ENCODE measurements at places on chromosomes 2 and 18. TPM values are rescaled to one million over a fixed set of nuclear protein-coding genes. Genes with fewer than 3 reads are reported as not detected.

- DNase-seq, result no peak
Observed at GRCh38 chr2:54568876-54569321, 112.8 kb downstream of the SPTBN1 start.

- no peak for DNase-seq
Observed at GRCh38 chr2:96931966-96932365, 54.4 kb downstream of the FAM178B start.

- peak; percentile 67 for DNase-seq
Observed at GRCh38 chr2:60839126-60839813, 42.1 kb upstream of the REL start.

The COL5A2 gene
- 159 TPM for total RNA-seq

The SF3B1 gene
- total RNA-seq, result 356 TPM

GRCh38 chr2:73289304-73289703, 4.0 kb downstream of the EGR4 start:
- DNase-seq, result no peak

GRCh38 chr2:237488295-237488694, 1.2 kb downstream of the MLPH start:
- no peak for DNase-seq

DNA sequence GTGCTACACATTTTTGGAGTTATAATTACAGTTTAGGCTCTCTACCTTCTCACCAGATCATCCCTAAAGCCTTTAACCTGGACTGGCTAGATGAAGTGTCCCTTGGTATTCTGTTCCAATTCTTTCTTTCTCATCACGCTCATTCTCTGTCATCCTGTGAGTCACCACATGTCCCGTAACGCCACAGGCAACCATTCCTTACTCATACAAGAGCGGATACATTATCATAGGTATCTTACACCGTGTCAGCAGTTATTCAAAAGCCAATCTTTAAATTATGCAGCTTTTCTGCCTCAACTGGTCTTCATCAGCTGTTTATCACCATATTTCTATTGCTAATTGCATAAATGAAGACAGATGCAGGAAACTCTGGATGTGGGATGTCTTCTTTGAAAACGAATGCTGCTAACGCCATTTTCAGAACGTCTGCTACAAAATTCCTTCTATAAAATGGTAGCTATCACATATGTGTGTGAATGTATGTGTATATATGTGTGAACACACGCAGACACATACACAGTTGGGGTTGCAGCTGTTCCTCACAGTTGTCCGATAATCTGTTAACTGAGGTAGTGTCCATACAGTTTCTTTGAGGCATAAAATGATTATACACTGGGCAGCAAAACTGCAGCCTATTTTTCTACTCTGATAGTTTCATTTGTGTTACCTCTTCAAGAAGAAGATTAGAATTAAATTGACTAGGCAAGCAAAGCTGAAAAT, 47.9 kb downstream of the EML6 start:
- no peak for DNase-seq

DNA sequence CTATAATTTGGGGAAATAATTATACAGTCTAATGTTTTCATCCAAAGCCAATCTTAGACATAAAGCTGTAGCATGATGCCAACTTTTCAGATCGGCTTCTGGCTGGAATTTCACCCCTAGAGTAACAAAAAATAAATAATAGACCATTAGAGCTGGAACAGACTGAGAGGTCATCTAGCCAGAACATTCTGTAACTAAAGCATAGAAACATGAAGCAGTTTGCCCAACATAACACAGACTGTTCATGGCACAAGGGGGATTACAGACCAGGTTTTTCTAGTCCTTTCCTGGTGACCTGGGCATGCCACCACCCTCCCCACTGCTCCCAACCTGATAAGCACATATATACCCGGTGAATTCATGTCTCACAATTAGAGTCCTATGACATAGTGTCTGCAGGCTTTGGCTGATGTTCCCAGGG, 116.4 kb upstream of the PPP1CB start:
- DNase-seq, result no peak

The ZCCHC2 gene
- total RNA-seq, result 9.5 TPM

The AFF3 gene
- 0.62 TPM for total RNA-seq

The OTOS gene
- total RNA-seq, result not detected

- peak; percentile 77 for DNase-seq
Observed at GRCh38 chr2:124024561-124025170, 421 bp upstream of the CNTNAP5 start.

- DNase-seq, result no peak
Observed at GRCh38 chr2:68936427-68936826, 16.3 kb downstream of the GKN2 start.

DNA sequence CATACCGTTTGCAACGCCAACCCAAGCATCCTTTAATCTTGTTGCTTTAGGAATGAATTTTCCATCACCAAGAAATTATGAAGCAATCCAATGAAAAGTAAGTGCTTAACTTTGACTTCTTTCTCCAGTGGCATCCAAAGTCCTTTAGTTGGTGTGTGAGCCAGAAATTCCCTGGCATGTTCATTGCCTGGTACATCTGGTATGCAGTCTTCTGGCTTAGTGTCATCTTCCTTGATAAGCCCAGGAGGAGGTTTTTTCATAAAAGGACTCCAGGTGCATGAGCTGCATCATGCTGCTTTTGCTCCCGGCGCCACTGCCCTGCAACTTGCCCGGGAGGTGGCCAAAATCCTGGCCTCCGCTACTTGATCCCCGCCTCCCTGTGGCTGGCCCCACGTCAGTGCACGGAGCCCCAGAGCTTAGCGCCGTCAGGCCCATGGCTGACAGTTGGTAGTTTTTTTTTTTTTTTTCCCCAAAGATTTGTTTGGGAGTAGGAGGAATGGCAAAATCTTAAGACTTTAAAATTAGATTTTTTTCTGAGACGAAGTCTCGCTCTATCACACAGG, 58.7 kb downstream of the PUM2 start:
- no peak for DNase-seq

GRCh38 chr2:25311865-25312575, 29.7 kb downstream of the DNMT3A start:
- DNase-seq, result peak; percentile 68

GRCh38 chr18:9732031-9732430, 23.9 kb downstream of the RAB31 start:
- DNase-seq, result peak; percentile 32

- DNase-seq, result no peak
Observed at GRCh38 chr2:186263673-186264250, 222.3 kb upstream of the ZC3H15 start.

- DNase-seq, result no peak
Observed at GRCh38 chr18:74689251-74689650, 91.6 kb downstream of the ZNF407 start.

- no peak for DNase-seq
Observed at GRCh38 chr2:177325554-177325953, 61.0 kb upstream of the NFE2L2 start.

DNA sequence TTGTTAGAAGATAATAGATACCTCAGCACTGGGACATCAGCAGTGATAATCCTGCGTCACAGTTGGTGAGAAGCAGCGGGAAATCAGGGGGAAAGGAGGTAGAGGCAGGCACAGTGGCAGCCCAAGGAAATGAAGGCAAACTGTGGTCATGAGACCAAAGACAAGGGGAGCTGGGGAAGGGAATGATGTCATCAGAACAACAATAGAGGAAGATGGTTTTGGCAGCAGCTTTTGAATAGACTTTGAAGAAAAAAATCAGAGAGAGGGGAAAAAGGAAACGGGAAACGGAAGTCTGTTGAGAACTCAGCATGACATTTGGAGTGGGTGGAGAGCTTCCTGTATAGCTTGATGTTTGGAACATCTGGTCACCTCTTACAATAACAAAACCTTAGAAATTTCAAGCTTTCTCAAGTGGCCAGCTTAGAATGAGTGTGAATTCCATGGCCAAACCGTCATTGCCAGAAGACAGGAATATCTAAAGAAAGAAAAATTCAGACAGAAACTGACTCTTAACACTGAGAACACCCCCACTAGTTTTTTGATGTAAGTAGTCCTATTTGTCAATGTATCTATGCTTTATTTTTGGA, 18.4 kb upstream of the YES1 start:
- peak; percentile 74 for DNase-seq

DNA sequence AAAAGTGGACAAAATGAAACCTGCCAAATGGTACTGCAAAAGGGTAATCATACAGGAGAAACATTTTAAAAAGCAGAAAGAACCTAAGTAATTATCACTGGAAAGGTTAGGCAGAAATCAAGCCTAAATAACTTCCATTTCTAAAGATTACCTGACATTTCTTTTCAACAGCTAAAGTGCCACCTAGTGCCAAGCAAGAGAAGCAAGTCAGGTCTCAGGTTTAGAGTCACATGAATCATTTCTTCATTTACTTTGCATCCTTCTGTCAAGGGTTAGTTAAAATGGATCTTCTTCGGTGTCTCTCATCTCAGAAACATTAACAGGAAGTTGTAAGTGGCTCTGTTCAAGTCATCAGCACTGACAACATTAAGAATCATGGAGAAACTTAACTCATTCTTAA, 90.3 kb downstream of the AKAIN1 start:
- no peak for DNase-seq
